ENCODE measurements at places on chromosomes 6 and 20. TPM values are rescaled to one million over a fixed set of nuclear protein-coding genes. Genes with fewer than 3 reads are reported as not detected.

CCDC28A gene
- total RNA-seq = 9.8 TPM

ZNF184 gene
- 11.0 TPM for total RNA-seq

PPP1R3G gene
- 0.20 TPM for total RNA-seq

- H3K4me3 ChIP-seq = no peak overlapping the region
- no peaks in the 10 kb centered on the region for H3K4me1 ChIP-seq
- H3K27me3 ChIP-seq = no peaks in the 10 kb centered on the region
- peaks cover 5% of the 10 kb centered on the region for H3K36me3 ChIP-seq
- DNase-seq = no peak
Observed at GRCh38 chr6:112086744-112087135, 542 bp downstream of the TUBE1 start.

- H3K27ac ChIP-seq = no peak within 1 kb of the TSS
- H3K4me1 ChIP-seq = peaks cover 15% of the 10 kb centered on the region
- DNase-seq = peak; percentile 79
- peaks cover 17% of the 10 kb centered on the region for H3K36me3 ChIP-seq
- peaks cover 23% of the 10 kb centered on the region for H3K27me3 ChIP-seq
- peak within 1 kb of the TSS; percentile 69 for H3K4me3 ChIP-seq
Observed at GRCh38 chr6:132400883-132401617, at the start of gene MOXD1. TSS of gene MOXD1 (minus strand) at chr6:132401475. CDS start at chr6:132401426, 49 bp downstream.

- no peak overlapping the region for H3K27ac ChIP-seq
- H3K27me3 ChIP-seq = no peaks in the 10 kb centered on the region
- no peaks in the 10 kb centered on the region for H3K36me3 ChIP-seq
- no peak overlapping the region for H3K4me3 ChIP-seq
- DNase-seq = no peak
- H3K4me1 ChIP-seq = no peaks in the 10 kb centered on the region
Observed at GRCh38 chr6:1986454-1987243, 258.8 kb downstream of the GMDS start.
